NCI-H2081 (cell line): ENCODE measurements at places on chromosomes 13 and 19.
A peak's percentile ranks its signal among the peaks of the same experiment; 100 is the strongest.

GRCh38 chr13:66835040-66835628 is 395.0 kb downstream of the PCDH9 start:
- DNase-seq: peak; percentile 80

DNA sequence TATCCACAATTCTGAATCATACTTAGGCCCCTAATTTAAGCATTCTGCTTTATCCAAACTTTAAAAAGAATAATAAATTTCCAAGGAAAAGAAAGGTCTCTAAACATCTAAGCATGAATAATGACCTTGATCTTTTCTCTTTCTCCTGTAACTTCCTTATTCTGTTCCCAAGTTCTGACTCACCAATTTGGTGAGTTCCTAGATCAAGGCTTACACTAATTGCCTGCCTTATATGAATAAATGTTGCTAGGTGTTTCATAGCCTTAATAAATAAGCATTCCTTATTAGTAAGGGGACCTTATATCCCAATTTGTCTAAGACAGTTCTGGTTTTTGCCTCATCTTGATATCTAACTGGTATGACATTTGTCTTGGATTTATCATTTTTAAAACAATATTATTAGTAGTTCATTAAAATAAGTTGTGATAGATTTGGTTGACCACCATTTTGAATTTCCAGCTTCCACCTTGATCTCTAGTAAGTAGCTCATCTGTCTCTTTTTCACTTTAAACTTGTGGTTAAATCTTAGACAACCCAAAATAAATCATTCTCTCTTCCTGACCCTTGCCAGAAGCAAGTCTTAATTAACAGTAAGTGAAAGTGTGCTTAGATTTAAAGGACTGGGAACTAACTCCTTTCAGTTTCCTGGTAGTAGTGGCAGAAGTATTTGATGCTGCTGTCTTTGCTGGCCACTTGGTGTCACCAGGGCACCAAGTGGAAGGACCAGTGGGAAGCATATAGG is 121.2 kb upstream of the MLNR start:
- no peak for DNase-seq

DNA sequence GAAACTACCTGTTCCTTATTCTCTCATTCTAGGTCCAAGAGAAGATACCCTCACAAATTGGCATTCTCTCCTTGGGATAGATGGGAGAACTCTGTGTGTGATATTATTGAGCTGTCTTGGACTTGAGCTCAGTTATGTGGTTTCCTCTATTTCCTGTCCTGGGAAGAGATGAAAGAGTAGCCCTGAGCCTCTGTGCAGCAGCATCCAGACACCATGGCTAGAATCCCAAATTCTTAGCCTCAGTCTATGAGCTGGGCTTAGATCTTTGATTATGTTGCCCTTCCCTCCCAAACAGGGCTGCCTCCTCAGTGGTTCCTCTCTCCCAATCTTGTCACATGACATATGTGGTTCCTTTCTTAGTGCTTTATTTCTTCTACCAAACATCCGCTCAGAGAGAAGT is 290.7 kb downstream of the SPRY2 start:
- no peak for DNase-seq

DNA sequence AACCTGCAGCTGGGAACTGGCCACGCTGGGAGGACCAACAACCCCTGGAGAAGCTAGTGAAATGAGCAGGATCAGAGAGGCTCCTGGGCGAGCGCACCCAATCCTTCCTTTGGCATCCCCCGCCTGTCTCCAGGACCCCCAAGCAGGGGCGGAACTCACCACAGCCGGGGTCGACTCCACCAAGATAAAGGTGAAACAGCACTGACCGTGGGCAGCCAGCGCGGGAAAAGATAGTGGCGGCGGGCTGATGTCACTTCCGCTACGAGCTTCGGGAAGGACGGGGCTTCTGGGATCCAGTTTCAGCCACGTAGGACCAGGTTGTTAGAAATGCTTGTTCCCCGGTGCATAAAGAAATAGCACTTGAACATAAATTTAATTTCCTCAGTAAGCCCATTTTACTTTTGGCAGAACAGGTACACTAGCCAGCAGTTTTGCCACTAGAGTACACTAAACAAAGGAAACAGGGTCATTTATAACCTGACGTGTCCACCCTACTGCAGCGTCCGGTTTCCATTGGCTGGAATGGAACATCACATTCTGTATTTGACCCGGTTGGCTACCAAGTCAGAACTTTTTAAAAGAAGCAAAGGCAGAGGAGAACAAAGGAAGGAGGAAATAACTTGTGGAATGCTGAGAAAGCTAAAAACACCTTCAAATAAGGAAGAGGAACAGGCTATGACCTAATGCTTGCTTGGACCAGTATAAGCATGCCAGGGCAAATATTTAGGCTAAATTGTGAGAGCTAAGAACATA is 25.5 kb upstream of the ZNF562 start:
- DNase-seq: no peak

DNA sequence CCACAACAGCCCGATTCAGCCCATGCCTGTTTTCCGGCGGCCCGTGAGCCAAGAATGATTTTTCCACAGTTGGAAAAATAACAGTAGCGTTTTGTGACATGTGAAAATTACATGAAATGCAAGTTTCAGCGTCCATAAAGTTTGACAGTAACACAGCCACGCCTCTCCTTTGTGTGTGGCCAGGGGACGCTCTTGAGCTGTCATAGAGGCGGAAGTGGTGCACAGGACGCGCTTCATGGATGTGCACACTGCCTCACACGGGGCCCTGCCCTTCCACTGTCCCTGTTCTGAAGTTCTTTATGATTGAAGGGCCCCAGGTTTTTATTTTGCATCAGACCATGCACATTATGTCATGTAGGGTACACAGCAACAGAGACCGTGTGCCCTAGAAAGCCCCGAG is 12.4 kb upstream of the ELAVL1 start:
- DNase-seq: no peak

DNA sequence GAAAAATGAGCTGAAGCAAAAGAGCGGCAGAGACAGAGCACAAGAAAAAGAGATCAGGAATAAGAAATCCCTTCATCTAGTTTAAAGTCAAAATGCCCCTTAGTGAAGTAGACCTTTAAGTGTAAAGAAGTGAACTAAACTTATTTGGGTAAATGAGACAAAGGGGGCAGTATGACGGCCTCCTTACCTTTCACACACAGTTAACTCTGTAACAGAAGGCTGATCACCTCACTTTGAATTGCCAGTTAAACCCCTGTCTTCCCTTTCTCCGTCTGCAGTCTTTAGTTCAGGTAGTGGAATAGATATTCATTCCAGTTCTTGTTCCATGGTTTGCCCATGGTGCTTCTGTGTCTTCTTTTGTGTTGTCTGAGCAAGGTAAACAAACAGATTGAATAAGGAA is 1029.8 kb downstream of the DIAPH3 start:
- no peak for DNase-seq

GRCh38 chr19:35742121-35742724 is at the start of gene IGFLR1:
Gene IGFLR1, minus strand, starts transcription at chr19:35742452. Its CDS starts 1,272 bp downstream, at chr19:35741180.
- DNase-seq: no peak

DNA sequence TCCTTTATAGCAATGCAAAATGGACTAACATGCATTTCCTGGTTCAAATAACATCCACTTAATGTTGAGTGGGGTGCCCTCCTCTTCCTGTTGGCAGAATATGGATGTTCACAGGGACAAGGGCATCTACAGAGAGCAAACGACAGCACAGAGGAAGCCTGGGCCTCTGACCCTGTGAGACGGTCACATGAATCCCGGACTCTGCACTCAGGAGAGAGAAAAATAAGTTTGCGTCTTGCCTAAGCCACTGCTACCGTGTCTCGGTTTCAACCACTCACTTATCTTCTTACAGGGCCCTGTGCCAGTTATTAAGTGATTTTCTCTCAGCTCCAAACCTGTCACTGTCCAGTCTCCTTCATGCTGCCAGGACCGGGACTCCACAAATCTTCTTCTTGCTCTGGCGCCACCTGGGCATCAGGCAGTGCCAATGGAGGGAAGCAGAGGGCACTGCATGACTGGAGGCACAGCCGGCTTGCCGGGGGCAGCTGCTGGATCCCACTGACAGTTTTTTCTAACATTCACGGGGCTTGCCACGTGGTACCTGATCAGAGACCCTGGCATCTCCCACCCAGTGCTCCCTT is 11.8 kb downstream of the LIG1 start:
- DNase-seq: no peak

DNA sequence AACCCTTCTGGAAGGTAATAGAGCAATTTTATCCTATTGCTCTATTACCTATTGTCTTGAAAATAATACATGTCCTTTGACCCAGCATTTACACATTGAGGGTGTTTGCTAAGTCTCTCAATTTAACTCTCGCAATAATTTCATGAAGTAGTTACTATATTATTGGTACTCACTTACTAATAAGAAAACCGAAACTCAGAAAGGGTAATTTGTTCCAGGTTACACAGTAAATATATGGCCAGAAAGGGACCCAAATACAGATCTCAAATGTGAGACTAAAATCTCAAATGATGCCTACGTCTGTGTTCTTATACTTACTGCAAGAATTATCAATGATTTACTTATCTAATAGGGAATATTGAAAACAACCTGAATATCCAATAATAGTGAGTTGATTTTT is 29.7 kb upstream of the FAM216B start:
- DNase-seq: no peak

DNA sequence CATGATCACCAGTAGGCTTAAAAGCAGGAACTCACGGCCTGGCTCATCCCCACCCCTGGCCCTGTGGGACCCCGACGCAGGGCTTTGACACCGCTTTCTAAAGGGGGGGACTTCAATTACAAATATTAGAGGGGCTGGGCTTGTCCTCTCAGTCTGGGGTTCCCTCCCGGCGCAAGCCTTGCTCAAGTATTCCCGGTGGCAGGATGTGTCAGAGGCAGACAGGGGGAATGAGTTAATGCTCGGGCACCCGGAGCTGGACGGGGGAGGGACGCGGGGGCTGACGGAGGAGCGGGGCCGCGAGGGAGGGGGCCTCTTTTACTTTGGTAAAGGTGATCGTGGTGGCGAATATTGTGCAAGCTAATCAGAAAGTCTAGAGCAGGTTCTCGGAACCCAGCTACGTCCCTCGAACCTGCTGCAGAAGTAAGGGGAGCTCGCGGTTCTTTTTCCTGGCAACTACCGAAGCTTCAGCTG is 1.1 kb downstream of the FGF14 start:
- DNase-seq: no peak

DNA sequence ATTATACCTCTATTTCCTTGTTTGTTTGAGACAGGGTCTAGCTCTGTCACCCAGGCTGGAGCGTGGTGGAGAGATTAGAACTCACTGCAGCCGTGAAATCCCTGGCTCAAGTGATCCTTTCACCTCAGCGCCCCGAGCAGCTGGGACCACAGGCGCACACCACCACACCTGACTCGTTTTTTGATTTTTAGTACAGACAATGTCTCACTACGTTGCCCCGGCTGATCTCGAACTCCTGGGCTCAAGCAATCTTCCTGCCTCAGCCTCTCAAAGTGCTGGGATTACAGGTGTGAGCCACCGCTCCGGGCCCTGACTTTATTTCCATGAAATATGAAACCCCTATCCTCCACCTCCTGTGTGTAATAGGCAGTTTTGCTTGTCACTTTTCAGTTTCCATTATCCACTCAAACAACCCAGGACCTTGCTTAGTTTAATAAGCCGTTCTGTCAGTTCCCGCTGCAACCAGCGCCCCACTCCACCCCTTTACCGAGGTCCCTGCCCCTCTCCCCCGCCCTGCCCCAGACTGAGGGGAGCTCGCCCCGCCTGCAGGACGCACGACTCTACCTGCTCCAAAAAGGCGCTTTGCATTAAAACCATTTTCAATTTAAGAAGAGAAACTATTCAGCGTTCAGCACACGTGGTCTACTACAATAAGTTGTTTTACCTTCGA is 16.9 kb downstream of the ZNF816 start:
- DNase-seq: no peak

- DNase-seq: no peak
Observed at GRCh38 chr13:43046259-43046658, 22.9 kb downstream of the DNAJC15 start.

GRCh38 chr19:887072-887471 is 5.9 kb downstream of the MED16 start:
- DNase-seq: no peak

DNA sequence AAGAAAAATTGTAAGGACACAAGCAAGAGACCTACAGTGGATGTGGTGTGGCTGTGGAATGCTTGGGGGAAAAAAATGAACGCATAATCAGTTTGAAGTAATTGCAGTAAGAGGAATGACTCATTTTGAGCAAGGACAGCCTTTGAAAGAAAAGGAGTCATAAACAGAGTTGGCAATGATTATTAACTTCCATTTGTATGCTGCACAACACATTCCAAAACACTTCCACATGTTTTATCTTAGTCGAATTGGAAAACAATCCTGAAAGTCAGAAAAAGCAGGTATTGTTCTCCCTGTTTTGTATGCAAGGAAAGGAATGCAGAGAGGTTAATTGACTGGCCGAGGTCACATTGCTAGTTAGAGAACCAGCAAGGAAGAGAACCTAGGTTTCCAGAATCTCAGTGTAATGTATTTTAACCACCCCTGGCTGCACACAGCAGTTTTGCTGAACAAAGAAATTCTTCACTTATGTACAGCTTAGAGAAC is 630.0 kb upstream of the MIR17HG start:
- DNase-seq: no peak

DNA sequence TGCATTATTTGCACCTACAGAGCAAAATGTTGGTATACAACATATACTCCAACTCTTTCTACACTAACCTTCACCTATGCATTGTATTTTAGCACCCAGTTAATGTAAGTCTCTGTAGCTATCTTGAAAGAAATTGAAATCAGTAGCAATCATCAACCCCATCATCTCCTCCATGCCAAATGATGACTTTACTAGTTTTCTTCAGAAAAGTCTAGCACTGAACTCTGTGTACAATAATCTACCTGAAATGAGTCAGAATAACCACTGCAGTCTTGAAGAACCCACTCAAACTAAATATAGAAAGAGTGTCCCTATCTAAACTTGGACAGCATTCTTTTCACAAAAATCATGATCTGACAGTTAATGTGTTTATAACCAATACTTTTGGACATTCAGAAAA is 9.8 kb downstream of the IRS2 start:
- no peak for DNase-seq

DNA sequence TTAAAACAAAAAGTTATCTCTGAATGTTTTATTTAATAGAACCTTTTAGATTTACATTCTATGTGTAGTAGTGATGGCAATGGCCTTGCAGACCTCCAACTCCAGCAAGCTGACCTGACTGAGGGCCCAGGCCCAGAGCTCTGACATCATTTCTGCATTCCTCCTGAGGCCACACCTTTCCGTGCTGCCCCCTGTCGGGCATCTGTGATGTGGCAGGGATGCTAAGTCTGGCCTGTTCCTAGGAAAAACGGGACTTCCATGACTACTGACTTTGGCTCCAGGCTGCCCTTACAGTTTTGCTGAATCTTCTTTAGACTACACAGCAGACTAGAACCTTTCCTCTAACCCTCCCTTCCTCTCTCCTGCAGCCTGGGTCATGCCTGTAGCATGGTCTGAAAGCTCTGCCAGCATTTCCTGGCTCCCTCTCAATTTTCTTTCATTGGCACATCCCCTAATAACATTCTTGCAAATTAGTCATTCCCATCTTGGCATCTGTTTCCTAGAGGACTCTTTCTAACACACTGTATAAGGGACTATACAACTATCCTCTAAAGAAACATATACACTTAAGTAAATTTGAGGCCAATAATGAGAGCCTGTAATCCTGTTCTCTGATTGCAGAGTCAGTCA is 249.1 kb downstream of the GPC5 start:
- peak; percentile 2 for DNase-seq
